ENCODE measurements at places on chromosomes 16 and 17. TPM values are rescaled to one million over a fixed set of nuclear protein-coding genes. Genes with fewer than 3 reads are reported as not detected.

GRCh38 chr16:26382586-26382985, 684.1 kb upstream of the C16orf82 start:
- DNase-seq: no peak

DNA sequence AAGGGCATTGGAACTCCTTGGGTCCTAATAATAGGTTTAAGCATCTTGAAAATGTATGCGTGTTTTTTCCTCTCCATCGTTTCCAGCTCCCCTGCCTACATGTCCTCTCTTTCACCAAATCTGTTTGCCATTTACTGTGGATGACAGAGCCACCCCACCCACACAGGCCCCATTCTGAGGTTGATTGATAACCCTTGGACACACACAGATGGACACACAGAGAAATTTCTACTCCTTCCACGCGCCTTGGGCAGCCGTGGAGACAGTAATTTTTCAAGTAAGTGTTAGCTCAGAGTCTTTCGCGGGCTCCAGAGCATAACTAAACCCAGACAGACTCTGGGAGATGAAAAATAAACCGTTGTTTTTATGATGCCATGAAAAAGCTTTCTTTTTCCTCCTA, 103.3 kb upstream of the NLRP1 start:
- DNase-seq: no peak

- DNase-seq: peak; percentile 55
These were observed 2.2 kb downstream of the PIP4K2B start for GRCh38 chr17:38797158-38797490.

GRCh38 chr17:56756536-56756935, 77.2 kb downstream of the C17orf67 start:
- DNase-seq: peak; percentile 98

- no peak for DNase-seq
These were observed 17.5 kb downstream of the RAB11FIP3 start for GRCh38 chr16:442976-443375.

- no peak for DNase-seq
These were observed 23.0 kb downstream of the RHBDL3 start for GRCh38 chr17:32288615-32289014.

DNA sequence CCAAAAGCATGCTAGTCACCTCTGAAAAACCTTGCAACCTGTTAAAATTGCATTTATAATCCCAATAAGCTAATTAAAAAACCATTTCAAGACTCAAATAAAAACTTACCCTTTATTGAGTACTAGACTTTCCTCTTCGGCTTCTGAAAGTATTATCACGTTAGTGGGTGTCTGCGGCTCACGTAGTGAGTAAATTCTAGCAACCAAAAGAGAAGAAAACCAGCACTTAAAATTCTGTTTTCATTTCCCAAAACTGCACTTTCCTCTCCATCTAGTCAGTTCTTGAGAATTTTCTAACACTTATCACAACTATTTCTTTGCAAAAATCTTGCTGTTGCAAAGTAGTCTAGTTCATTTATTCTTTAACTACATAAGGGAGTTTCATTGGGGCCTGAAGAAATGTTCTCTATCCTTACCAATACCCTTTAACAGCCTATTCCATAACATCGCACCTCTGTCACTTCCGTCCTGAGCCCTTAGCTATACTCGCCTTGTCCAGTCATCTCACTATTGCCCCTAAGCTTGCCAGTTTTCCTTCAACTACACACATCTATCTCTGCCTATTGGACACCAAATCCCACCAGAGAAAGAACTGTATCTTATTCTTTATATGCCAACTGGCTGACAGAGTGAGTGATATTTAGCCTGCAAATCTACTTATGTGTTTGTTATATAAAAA, 8.7 kb downstream of the NUP88 start:
- DNase-seq: no peak

- peak; percentile 27 for DNase-seq
These were observed 2.1 kb downstream of the CASKIN1 start for GRCh38 chr16:2194166-2194834.

DNA sequence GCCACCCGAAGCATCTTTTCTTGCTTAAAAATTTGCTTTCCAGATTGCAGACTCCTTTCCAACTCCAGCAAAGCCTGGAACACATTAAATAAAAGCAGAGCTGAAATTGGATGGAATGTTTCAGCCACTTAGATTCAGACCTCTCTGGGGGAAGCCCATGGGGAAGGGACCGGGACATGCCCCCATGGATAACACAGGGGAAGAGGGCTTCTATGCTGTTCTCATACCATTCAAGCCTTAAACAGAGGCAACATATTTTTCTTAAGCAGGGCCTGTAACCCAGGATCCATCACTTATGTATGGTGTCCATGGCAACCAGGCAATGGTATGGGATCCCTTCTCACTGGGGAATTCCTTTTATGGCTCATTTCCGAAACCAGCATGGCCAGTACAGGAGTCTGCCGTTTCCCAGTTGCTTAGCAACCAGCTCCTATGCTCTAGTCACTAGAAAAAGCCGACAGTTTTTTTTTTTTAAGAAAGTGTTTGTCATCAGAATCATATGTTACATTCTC, 62.0 kb upstream of the MARCHF10 start:
- DNase-seq: peak; percentile 88

DNA sequence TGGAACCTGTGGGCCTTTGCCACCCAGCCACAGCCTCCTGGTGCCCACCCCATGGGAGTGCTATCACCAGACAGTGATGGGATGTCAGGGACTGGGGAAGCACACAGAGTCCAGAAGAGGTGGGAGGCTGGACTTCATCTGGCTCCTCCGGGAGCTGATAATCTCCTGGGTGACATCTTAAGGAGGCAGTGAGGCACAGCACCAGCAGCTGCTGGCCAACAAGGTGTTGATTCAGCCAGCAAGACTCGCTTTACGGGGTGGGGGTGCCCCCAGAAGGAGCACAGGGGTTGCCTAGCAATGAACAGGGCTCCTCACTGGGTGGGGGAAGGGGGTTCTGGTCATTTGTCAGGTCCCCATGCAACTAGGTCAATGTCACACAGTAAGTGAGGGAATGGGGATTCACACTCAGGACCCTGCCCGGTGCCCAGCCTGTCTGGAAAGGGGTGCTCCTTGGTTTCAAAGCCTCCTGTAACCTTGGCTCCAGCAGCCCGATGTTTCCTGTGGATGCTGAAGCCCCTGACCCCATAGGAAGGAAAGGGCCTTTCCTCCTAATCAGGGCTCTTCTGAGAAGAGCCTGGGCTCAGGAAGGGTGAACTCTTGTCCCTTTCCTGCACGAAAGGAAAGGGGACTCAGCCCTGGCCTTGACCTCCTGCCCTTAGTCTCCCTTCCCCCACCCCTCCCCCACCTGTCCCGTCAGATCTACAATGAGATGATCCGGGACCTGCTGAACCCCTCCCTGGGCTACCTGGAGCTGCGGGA, 17.7 kb downstream of the KIF19 start:
- no peak for DNase-seq

DNA sequence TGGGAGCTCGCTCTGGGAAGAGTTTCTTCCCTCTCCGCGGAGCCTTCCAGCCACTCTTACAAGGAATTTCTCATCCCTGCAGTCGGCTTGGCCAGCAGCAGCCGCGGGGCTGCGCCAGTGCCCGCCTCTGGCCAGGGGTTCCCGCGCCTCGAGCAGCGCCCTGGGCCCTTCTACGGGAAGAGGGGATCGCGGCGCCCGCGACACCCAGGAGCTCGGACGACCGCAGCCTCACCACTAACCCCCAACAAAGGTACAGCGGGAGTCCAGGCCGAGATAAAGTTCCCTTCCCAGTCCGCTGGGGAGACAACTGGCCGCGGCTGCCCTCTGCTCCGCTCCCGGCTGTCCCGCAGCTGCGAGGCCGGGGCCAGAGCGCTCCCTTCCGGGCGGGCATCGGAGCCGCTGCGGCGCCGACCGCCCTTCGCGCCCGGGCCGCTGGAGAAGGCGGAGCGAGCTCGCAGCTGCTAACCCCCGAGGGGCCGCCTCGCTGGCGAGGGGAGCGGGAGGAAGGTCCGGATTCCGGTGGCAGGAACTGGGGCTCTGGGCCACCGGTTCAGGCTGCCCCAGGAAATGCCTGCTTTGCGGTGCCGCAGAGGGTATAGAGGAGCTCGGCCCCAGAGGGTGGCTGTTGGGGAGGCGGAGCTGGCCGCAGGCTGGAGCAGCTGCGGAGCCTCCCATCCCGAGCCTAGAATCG, 3.6 kb upstream of the HS3ST3B1 start:
- no peak for DNase-seq

- DNase-seq: no peak
These were observed 128.1 kb downstream of the KIF2B start for GRCh38 chr17:53950858-53951250.

- no peak for DNase-seq
These were observed 77.6 kb upstream of the MED9 start for GRCh38 chr17:17398943-17399926.

- no peak for DNase-seq
These were observed 304.1 kb upstream of the N4BP1 start for GRCh38 chr16:48914070-48914469.

DNA sequence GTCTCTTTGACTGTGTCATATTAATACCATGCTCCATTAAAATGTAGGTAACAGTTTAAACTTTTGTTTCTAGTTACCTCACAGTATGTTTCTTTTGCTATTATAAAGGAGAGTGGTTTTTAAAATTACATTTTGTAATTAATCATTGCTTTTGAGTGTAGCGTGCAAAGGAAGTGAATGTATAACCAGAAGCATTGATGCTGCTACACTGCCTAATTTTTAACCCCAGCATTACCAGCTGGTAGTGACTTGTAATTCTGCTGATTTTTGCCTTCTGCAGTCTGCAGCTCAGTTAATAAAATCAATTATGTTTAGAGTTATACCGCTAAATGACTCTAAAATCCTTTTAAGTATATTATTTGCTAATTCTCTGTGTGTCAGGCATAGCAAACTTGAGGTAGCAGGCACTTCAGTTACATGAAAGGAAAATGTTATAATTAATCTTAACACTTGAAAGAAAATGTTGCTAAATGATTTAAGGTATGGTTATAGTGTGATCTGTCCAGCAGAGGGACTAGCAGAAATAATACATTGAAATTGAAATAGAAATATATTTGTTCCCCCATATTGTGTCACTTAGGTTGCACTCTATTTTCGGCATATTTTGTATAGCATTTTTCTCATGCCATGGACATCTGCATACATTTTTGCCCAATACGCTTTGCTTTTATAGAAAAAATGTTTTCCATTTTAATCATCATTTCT, 388.5 kb downstream of the CNTNAP4 start:
- no peak for DNase-seq

- DNase-seq: no peak
These were observed 81.0 kb upstream of the MYOCD start for GRCh38 chr17:12584727-12585126.

DNA sequence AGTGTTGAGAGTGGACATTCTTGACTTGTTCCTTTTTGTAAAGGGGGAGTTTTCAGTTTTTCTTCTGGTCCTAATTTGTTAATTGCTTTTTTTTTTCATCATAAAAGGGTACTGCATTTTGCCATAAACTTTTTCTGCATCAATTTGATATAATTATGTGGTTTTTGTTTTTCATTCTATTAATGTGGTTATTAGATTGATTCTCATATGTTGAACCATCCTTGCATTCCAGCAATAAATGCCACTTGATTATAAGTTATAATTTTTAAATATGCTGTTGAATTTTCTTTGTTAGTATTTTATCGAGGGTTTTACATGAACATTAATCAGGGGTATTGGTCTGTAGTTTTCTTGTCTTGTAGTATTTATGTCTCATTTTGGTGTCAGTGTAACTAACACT, 87.2 kb upstream of the SMIM36 start:
- no peak for DNase-seq

- DNase-seq: no peak
These were observed 274.9 kb downstream of the HAPSTR1 start for GRCh38 chr16:9366048-9366969.

Gene CHST5
- not detected for total RNA-seq

Gene TCAP
- under 0.01 TPM for total RNA-seq

Gene DOC2A
- total RNA-seq: not detected

Gene GGT6
- not detected for total RNA-seq

Gene SULT1A3
- total RNA-seq: 0.18 TPM
